Frontal cortex (tissue), 4 donors: ENCODE measurements at places on chromosomes 6 and 20. TPM values are rescaled to one million over a fixed set of nuclear protein-coding genes. Genes with fewer than 3 reads are reported as not detected.

The FNDC1 gene
- total RNA-seq: 1.2 TPM

The BTN2A1 gene
- total RNA-seq: 10.2 TPM

The HLA-DQB2 gene
- not detected for total RNA-seq

The BPIFB4 gene
- not detected for total RNA-seq

The PTPRT gene
- total RNA-seq: 26.9 TPM

The GPSM3 gene
- 0.41 TPM for total RNA-seq

The MANEA gene
- 16.7 TPM for total RNA-seq

The ERGIC3 gene
- total RNA-seq: 233 TPM

The DDX43 gene
- total RNA-seq: 0.41 TPM

The C4A gene
- 10.6 TPM for total RNA-seq

The MLN gene
- not detected for total RNA-seq
